8988T (cell line): ENCODE measurements at places on chromosomes 1 and 21.

- no peak for DNase-seq
Observed at GRCh38 chr21:32184485-32184884, 94.4 kb downstream of the MIS18A start.

- DNase-seq, result no peak
Observed at GRCh38 chr1:171984850-171985485, 143.7 kb downstream of the DNM3 start.

- DNase-seq, result no peak
Observed at GRCh38 chr1:91386109-91386508, 18.5 kb downstream of the HFM1 start.

DNA sequence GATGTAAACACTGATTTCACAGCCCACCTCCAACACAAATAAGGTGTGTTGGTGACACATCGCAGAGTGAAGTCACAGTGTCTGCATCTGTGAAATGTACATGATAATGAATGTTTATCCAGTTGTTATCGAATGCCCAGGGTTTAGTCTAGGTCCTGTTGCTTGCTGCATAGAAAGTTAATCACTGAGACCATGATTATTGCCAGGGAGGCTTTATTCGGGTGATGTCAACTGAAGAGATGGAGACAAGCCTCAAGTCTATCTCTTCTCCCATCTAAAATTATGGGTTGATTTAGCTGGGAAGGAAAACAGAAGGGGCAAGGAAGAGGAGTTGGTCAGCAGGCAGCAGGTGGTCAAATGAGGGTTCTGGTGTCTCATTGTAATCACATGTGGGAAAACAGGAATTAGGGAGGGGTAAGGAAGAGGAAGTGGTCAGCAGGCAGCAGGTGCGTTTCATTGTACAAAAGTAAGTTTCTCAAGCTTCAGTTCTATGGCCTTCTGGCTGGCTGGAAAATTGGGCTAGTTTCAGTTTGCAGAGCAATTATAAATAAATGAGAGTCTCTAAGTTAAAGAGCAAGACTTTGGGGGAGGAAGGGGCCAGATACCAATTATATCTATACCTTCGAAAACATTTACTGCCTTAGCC is 146.3 kb upstream of the DNAH14 start:
- DNase-seq, result no peak

DNA sequence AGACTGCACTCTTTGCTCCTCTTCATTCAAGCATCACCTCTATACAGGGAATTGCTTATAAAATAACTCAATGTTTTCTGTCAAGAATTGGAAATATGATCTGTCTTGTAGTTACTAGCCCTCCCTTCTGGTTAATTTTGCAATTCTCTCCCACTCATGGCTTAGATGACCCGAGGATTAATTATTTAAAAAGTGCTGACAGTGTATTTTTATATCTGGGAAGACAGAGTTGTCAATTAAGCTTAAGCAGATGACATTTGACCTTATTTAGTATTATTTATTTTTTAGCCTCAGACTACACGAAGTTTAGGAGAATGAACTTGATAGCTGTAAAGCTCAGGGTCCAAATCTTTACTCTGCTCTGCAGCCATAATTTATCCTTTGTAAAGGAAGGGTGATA is 538.5 kb downstream of the NEGR1 start:
- no peak for DNase-seq

GRCh38 chr1:226082959-226083301 is 20.4 kb downstream of the H3-3A start:
- no peak for DNase-seq

DNA sequence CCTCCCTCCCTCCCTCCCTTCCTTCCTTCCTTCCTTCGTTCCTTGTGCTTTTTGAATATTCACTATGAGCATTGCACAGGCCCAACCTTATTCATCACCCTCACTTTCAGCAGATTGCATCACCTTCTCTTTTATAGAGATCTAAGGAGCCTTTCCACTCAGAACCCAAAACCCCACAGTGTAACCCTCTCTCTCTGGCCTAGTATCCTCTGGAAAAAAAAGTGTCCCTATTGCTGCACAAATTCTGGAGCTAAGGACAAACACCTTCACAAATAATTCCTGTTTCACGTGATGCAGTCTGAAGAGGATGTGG is 25.6 kb downstream of the OR10J5 start:
- DNase-seq, result no peak

GRCh38 chr1:60255565-60255964 is 182.0 kb upstream of the C1orf87 start:
- no peak for DNase-seq

DNA sequence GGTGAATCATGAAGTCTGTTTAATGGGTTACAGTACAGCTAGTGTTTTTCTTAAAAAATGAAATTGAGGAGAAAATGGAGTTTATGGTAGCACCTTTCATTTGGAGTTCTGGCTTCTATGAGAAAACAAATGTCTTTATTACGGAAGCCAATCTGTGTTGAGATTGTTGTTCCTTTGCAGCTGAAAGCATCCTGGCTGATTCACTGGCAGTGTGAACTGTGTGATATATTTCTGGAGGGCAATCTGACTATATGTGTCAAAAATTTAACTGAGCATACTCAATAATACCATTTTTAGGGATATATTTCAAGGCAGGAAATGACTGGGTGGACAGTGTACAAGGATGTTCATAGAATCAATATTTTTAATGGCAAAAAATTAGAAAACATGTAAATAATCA is 46.6 kb upstream of the LYST start:
- DNase-seq, result no peak

GRCh38 chr1:41776891-41777441 is 141.8 kb downstream of the HIVEP3 start:
- DNase-seq, result no peak

- DNase-seq, result no peak
Observed at GRCh38 chr1:238675221-238675620, 711.1 kb upstream of the CHRM3 start.

- DNase-seq, result no peak
Observed at GRCh38 chr1:182972231-182972630, 19.3 kb upstream of the SHCBP1L start.

DNA sequence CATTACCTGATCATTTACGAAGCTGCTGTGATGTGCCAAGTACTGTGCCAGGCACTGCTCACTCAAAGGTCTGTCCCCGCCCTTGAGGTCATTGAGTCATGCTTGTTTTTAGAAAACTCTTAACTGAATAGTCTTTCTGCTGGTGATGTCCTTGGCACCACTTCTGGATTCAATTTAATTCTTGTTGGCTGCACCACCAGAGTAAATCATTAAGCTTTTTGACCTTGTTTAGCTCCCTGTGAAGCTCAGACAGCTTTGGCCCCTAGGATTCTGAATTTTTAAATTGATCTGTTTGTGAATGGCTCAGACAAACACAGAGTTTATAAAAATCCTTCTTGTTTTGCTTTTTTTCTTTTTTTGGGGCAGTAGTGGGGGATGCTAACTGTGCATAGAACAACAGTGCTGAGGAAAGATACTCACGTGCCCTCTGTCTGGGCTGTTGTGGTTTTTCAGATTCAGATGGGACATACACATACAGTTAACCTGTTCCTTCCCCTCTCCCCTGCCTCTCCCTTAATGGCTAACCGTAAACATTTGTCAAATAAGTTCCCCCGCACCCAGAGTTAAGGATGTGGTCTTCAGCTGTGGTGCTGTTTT is 67.6 kb downstream of the MTR start:
- no peak for DNase-seq

GRCh38 chr1:156882543-156882942 is 11.0 kb upstream of the PEAR1 start:
- no peak for DNase-seq

DNA sequence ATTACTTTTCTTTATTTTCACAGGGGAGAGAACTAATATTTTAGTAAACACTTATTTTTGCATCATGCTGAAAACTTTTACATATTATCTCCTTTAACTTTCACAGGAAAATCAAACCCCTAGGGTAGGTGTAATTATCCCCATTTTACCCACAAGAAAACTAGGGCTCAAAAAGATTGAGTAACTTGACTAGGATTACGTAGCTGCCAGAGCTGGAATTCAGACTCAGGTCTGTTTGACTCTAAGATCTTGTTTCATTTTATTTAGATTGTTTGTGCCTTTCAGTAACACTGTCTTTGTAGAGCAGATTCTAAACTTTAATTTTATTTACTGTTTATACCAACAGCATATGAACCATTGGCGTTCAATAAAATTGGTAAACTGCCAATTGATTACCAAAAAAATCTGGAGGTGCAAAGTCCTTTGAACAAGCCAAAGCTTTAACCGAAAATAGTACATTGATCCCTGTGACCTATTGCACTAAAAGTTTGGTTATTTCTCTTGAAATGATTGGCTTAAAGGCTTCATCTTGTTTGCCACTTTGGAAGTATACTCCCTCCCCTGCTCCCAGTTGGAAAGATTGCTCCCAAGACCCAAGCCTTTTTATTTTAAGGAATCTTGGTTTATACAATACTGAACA is 71.0 kb upstream of the WDR26 start:
- DNase-seq, result no peak

DNA sequence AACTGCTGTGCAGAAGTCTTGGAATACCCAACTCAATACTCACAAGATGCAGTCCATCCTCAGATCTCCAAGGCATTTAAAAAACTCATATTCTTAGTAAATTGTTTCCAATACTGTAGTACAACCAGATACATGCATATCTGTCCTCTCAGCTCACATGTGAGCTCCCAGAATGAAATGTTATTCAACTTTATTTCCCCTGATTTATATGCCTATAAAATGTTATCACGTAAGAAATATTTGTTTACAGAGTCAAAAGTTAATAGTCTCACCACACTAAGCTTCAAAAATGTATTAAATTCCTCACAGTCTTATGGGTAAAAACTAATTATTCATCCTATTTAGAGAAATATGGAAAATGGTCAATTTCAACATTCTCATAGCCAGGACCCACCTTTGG is 56.6 kb downstream of the LTN1 start:
- no peak for DNase-seq

GRCh38 chr1:117681093-117681900 is 75.4 kb downstream of the TENT5C start:
- DNase-seq, result no peak

- no peak for DNase-seq
Observed at GRCh38 chr1:231233735-231234417, 7.1 kb upstream of the GNPAT start.

DNA sequence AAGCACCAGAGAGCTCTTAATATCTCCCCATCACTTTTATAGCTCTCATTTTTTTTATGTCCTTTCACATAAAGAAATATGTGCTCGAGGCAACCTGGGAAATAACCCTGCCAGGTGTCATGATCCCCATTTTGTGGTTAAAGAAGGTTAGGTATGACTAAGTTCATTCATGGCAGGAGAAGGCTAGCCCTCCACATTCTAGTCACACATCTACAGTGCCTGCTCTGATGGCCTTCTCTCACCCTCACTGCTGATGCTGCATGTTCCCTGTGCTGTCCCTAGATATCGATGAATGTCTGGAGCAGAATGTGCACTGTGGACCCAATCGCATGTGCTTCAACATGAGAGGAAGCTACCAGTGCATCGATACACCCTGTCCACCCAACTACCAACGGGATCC is 187.5 kb downstream of the TPR start:
- no peak for DNase-seq

DNA sequence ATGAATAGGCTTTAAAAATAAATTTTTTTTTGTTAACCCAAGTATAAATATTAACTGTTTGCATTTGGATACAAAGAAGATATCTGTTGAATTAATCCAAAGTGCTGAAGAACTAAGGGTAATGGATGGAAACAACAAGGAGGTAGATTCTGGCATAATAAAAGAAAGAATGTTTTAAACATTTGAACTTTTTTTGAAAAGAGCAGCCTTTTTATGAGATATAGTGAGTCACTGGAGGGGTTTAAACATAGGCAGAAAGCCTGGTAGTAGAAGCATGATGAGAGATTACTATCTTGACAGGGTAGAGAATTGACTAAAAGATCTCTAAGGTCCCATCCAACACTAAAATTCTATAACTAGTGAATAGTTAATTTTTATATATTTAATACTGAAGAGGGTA is 2.7 kb downstream of the MIER1 start:
- DNase-seq, result no peak

GRCh38 chr1:107273515-107273914 is 132.7 kb downstream of the NTNG1 start:
- DNase-seq, result no peak

DNA sequence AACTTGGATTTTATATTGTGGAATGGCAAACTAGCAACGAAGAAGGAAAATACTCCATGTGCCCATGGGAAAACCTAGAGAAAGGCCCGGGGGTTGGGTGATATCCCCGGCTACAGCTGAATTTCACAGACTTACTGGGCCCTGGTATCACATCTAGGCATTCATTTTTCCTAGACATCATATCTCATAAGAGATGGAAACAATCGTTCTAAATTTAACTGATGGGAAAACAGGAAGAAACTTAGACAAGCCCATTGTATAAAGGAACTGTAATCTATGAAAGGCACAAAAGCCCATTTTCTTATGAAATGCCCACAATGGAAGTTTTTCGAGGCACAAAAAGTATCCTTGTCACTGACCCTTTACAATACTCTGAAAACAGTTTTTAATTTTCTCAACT is 407.9 kb upstream of the LYPLAL1 start:
- DNase-seq, result no peak

- DNase-seq, result no peak
Observed at GRCh38 chr1:53617382-53617781, 121.6 kb downstream of the GLIS1 start.

GRCh38 chr1:183512450-183512849 is 40.2 kb downstream of the SMG7 start:
- DNase-seq, result no peak

DNA sequence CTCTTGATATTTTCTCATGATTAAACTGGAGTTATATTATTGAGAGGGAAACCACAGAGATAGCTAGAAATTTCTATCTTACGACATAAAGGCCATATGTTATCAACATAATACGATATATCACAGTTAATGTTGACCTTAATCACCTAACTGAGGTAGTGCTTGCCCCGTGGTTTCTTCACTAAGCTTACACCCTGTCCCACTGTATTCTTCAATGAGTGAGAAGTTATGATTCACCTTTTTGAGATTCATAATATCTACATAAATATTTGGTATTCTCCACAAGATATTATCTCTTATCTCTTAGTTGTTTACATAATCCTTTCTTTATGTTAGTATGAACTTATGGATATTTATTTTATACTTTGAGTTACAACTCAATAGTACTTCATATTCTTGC is 1714.1 kb downstream of the BRINP3 start:
- DNase-seq, result no peak

GRCh38 chr1:197465528-197466327 is 197.7 kb downstream of the CRB1 start:
- no peak for DNase-seq

GRCh38 chr1:99441299-99442095 is 177.2 kb downstream of the PLPPR4 start:
- no peak for DNase-seq

- no peak for DNase-seq
Observed at GRCh38 chr1:203051841-203052324, 25.6 kb downstream of the PPFIA4 start.

GRCh38 chr1:20574686-20575540 is 14.0 kb upstream of the CDA start:
- DNase-seq, result peak; percentile 64

GRCh38 chr1:41733021-41733420 is 185.7 kb downstream of the HIVEP3 start:
- no peak for DNase-seq

- no peak for DNase-seq
Observed at GRCh38 chr1:41902159-41902577, 16.6 kb downstream of the HIVEP3 start.
